ENCODE measurements at places on chromosomes 12 and 14.
A peak's percentile ranks its signal among the peaks of the same experiment; 100 is the strongest.

DNA sequence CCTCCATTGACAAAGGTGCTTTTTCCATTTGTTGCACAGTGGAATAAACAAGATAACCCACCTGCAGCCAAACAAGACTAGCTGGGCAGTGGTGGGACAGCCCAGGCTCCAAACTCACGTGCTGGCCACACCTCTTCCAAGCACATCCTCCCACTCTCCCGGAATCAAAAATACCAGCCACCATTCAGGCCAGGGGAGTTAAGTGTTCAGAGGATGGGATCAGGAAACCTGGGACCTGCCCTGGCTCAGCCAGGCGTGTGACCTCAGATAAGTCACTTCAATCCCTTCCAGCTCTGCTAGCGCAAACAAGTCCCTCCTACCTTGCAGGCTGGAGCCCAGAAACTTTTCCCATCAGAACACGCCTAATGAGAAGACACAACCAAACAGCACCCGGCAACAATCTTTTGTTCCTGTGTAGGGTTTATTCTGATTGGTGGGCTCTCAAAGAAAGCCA lies 43.3 kb downstream of the ACTN1 start:
- DNase-seq = no peak

- no peak for DNase-seq
Measured at GRCh38 chr14:87617079-87617478, 375.9 kb downstream of the GALC start.

DNA sequence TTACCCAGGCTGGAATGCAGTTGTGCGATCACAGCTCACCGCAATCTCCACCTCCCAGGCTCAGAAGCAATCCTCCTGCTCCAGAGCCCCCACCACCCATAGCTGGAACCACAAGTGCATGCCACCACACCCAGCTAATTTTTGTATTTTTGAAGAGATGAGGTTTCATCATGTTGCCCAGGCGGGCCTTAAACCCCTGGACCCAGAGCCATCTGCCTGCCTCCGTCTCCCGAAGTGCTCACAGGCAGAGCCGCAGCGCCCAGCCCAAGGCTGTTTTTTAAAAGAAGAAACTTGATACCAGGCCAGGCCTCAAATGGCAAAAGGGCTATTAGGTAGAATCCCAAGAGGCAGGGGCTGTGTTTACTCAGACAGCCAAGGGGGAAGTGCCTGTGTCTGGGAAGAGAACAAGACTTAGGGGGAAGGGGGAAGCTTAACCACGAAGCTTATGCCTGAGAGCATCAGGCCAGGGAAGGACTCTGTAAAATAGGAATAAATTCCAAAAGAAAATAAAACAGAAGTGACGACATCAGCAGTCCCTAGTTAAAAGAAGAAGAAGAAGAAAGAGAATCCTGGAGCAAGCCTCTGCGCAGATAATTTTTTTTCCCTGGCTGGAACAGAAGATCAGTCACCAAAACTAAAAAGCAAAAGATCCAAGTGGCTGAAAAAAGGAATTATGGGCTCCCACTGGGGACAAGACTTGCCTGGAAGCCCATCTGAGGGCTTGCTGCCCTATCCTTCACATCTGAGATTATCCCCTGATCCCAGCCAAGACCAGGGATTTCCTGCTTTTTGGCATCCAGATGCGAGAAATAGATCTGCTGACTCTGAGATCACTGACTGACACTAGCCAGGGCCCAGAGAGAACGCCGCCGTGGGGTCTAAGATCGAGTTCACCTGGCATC lies 170.5 kb downstream of the NDUFA12 start:
- no peak for DNase-seq

GRCh38 chr12:95385246-95386035 lies 88.5 kb upstream of the METAP2 start:
- DNase-seq = no peak

- no peak for DNase-seq
Measured at GRCh38 chr12:132402831-132403416, 73.5 kb upstream of the GALNT9 start.

DNA sequence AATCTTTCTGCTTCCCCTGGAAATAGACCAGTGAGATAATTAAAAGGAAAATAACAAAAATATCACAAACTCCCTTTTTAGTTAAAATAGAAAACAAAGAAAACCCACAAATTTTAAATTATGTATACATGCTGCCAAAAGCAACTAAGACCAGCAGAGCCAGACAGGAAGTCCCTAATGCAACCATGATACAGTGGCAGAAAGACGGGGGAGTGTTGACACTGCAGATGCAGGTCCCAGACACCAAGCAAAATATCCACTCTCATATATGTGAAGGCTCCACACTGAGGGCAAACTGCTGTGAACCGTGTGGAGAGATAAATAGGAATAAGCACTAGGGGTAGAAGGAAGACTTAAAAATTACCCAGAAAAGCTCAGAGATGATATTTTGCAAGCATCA lies 401.0 kb downstream of the BTG1 start:
- no peak for DNase-seq

DNA sequence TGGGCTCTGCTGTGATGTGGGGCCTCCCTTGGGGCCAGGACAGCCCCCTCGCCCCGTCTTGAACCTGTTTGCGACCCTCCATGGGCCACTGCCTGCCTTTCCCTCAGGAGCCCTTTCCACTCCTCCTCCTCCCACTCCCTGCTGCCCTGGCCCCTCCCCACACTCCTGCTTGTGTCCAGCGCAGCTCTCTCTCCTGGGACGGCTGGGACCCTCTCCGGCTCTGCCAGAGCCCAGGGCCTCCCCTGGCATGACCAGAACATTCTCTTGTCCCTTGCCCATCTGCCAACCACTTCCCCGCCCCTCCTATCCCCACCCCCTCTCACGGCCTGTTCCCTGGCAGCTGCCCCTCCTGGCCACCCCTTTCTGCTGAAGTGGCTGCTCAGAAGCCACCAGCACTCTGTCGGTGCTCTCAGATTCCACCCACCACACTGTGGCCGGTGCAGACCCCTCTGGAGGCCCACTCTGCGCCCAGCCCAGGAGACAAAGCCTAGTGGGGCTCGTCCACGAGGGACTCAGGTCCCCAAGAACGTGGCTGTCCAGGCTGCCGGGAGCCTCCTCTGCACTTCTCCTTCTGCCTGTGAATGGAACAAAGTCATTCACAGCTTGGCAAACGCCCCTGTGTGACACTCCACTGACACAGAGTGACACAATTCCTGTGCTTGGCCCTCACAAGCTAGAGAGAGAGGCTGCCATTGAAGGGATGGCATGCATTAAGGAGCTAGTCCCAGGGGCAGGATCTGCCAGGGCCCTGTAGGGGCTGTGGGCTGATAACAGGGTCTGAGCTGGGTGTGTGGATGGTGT lies 1.4 kb downstream of the ASPG start:
- no peak for DNase-seq

DNA sequence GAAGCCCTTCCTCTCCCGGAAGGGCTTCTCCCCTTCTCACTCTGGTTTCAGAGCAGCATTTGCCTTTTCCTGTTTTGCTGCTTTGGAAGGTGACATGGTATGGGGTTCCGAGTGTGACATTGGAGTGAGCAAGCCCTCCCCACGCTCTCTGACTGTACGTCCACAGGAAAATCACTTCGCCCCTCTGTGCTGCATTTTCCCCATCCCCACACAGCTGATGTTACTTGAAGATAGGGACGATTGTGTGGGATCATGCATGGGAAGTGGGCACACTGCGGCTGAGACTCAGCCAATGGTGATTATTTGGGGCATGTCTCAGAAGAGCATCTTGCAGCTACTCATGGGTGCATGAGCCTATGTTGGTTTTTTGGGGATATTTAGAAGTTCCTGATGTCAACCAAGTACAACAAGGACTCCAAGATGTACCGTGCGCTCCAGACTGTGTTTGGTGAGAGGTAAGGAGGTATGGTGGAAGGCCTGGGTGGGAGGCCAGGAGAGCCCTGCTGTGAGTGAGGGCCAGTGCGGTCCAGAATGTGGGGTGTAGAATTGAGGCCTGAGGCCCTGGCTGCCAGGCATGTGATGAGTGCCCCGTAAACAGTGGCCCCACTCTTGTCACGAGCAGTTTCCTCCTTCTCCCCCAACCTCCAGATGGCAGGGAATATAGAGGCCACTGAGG lies 15.1 kb downstream of the CYP46A1 start:
- DNase-seq = peak; percentile 11

GRCh38 chr14:61602003-61602732 lies 93.1 kb upstream of the HIF1A start:
- no peak for DNase-seq

- DNase-seq = no peak
Measured at GRCh38 chr12:103731539-103731938, 109.5 kb downstream of the NT5DC3 start.
